ENCODE measurements at places on chromosomes 12 and 14. TPM values are rescaled to one million over a fixed set of nuclear protein-coding genes. Genes with fewer than 3 reads are reported as not detected.

GRCh38 chr14:51457843-51458562 lies 193.7 kb upstream of the FRMD6 start:
- H3K36me3 ChIP-seq = no peaks in the 10 kb centered on the region
- H3K4me1 ChIP-seq = no peaks in the 10 kb centered on the region
- no peaks in the 10 kb centered on the region for H3K27me3 ChIP-seq
- DNase-seq = no peak

- H3K4me1 ChIP-seq = no peaks in the 10 kb centered on the region
- H3K27ac ChIP-seq = no peak overlapping the region
- no peak for DNase-seq
- H3K27me3 ChIP-seq = no peaks in the 10 kb centered on the region
- H3K36me3 ChIP-seq = no peaks in the 10 kb centered on the region
- no peak overlapping the region for H3K4me3 ChIP-seq
Measured at GRCh38 chr12:9039397-9039977, 50.1 kb downstream of the KLRG1 start.

GRCh38 chr14:54147758-54148157 lies 191.1 kb upstream of the BMP4 start:
- no peaks in the 10 kb centered on the region for H3K4me1 ChIP-seq
- no peak overlapping the region for H3K4me3 ChIP-seq
- DNase-seq = no peak
- H3K27me3 ChIP-seq = no peaks in the 10 kb centered on the region
- no peak overlapping the region for H3K27ac ChIP-seq

DNA sequence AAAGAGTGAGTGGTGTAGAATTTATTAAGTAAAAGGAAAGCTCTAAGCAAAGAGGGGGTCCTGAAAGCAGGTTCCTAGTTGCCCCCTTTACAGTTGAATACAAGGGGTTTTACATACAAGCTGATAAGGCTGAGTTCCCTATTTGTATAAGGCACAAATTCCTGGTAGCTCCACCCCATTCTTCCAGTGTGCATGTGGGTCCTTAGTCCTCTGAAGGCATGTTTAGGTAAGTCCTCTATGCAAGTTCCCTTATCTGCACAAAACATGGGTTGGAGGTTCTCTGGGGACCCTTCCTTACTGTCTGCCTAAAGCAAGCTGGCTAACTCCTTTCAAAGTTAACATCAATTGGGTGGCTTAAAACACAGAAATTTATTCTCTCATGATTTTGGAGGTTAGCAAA lies 2.9 kb upstream of the FAR2 start:
- no peak overlapping the region for H3K4me3 ChIP-seq
- H3K36me3 ChIP-seq = no peaks in the 10 kb centered on the region
- no peak overlapping the region for H3K27ac ChIP-seq

SLC4A8 gene
- 1.1 TPM for total RNA-seq

TMEM119 gene
- total RNA-seq = 15.3 TPM
